Stimulated activated CD4-positive, alpha-beta T cell treated with anti-CD3 and anti-CD28 coated beads, Interleukin-2, amount 100 ng/mL, for 4 hours (primary cell): ENCODE measurements at places on chromosomes 5 and 9.

GRCh38 chr9:134285215-134285845 lies 40.9 kb upstream of the RXRA start:
- no peak for DNase-seq

GRCh38 chr5:65100911-65101631 lies 332.3 kb downstream of the CWC27 start:
- no peak for DNase-seq

- DNase-seq = no peak
Observed at GRCh38 chr5:17802256-17802655, 168.0 kb downstream of the TAF11L14 start.

DNA sequence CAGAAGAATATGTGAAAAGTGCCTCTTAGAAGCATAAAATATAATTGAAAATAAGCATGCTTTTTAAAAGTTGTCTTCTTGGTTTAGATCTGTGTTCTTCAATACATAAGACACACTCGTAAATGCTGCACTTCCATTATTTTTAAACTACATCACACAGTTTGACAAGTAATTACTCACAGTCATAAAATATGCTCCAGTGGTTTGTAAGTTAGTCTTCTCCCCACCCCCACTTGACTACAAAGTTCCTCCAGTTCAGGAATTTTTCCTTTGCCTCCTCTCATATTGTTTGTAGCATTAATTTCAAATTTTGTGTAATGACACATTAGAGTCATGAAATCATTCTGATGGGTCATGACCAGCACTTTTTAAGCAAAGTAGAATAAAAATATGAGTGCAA lies 60.3 kb upstream of the PTGER4 start:
- DNase-seq = no peak

- no peak for DNase-seq
Observed at GRCh38 chr9:82132024-82132423, 143.5 kb downstream of the SPATA31D1 start.
